ENCODE measurements at places on chromosomes 3 and 15. TPM values are rescaled to one million over a fixed set of nuclear protein-coding genes. Genes with fewer than 3 reads are reported as not detected.

- DNase-seq: no peak
Measured at GRCh38 chr3:44989636-44990373, 13.8 kb downstream of the EXOSC7 start.

GRCh38 chr3:58116161-58116955 is 94.4 kb downstream of the DNASE1L3 start:
- no peak for DNase-seq

- no peak for DNase-seq
Measured at GRCh38 chr3:121690777-121691405, 30.2 kb upstream of the HCLS1 start.

GRCh38 chr3:189363590-189364255 is 192.0 kb downstream of the TPRG1 start:
- peak; percentile 85 for DNase-seq

GRCh38 chr15:49926740-49927139 is 192.3 kb downstream of the ATP8B4 start:
- no peak for DNase-seq

DNA sequence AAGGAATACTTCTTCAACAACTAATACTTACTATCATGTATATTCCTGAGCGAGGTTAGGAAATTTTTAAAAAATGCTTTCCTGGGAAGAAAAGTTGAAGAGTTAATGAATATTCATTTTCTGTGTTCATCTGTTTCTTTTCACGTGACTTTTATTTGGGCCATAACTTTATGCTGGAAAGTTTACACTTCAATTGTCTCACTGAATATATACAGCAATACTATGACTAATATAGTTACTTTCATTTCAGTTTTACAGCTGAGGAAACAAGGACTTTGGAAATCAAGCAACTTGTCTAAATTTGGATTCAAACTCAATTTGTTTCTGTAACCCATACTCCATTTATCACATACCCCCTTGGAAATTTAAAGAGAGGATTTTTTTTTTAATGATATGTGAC is 894.2 kb downstream of the ROBO1 start:
- DNase-seq: no peak

Gene CACNA2D3
- total RNA-seq: not detected

Gene EPM2AIP1
- 26.5 TPM for total RNA-seq

Gene PLA2G4F
- not detected for total RNA-seq

Gene CGNL1
- total RNA-seq: 11.0 TPM

Gene NRG4
- not detected for total RNA-seq
